NCI-H460 (cell line): ENCODE measurements at places on chromosomes 2 and 18.

- no peak for DNase-seq
Observed at GRCh38 chr2:154960802-154961583, 262.5 kb downstream of the KCNJ3 start.

- DNase-seq, result no peak
Observed at GRCh38 chr18:63617049-63617914, 26.8 kb downstream of the SERPINB4 start.

DNA sequence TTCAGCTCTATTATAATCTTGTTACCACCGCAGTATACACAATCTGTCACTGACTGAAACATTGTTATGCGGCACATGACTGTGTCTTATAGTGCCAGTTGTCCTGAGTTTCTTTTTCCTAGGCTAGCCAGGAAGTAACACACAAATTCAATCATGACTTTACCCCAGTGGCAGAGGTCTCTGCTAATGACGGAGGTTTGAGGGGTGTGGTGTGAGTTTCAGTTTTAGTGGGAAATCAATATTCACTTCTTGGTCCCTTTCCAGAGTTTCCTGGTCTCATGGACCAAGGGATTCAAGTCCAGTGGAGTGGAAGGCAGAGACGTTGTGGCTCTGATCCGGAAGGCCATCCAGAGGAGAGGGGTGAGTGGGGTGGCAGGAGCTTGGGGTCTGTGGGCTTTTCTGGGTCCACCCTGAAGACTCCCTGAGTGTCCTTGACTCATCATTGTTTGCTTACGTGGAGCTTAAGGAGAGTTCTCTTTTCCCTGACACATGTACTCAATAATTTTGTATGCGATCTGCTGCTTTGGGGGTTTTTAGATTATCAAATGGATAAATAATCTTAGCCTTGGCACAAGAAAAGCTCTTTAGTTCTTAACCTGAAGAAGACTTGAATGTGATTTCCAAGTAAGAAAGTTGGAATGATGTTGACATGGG, 39.2 kb downstream of the HK2 start:
- DNase-seq, result no peak

DNA sequence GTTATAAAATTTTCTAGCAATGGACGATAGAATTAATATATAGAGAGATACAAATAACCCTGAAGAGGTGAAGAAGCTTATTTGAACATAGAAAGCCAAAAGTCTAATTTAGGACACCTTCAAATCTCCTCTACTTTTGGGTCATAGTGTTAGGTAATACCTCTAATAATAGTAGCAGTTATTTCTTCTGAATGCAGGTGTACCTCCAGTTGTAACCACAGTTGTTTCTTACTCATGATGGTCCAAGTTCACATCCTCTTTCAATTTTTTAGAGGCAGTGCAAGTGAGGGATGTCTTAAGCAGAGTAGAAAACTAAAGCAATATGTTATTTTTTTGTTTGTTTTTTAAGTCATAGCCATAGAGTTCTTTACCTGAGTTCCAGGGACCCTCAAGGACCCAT, 429.5 kb downstream of the CCDC85A start:
- DNase-seq, result no peak

DNA sequence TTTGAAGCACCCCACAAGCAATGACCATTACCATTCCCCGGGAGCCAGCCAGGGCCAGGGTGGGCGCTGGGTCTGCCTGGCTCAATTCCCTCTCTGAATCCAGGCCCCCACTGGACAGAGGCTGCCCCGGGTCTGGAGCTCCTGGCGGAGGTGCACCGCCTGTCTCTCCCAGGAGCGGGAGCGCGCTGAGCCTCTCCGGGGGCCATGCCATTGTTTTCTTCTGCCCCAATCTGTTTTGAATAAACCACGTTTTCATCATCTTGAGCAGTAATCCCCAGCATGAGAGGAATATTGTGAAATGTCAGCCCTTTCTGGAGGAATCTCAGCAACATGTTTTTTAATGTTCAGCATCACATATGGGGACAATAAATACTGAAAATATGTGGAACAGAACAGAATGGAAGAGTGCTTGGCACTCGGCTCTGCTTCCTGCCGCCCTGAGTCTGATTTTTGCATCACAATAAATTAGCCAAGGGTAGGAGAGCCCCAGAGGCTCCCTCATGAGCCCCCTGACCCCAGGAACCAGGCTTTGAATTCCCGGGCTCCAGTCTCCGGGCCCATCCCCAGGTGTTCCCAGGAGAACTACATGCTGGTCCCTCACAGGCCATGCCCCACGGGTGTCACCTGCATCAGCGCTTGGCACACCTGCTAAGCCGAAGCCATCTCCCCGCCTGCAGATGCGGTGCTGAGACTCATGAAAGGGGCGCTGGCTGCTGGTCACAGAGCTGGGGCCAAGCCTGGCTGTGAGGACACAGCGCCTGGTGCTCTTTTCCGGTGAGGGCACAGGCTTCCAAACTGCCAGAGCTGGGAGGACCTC, 88.8 kb downstream of the INHBB start:
- DNase-seq, result no peak
